ENCODE measurements at places on chromosomes 3 and 15.

GRCh38 chr3:81998139-81998755, 236.8 kb upstream of the GBE1 start:
- DNase-seq = no peak

DNA sequence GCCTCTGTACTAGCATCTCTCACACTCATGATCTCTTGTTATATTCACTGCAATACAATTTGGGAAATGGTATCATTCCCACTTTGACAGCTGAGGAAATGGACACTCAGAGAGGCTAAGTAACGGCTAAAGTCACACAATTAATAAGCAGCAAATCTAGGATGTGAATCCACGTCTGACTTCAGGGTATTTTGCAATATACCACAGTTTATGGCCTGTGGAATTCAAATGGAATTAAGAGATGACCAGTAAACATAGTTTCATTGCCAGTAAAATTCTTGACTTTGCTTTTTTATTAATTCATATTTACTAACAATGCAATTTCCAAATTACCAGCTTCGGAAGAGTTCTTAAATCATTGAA, 61.1 kb downstream of the CCNL1 start:
- peak; percentile 74 for DNase-seq

DNA sequence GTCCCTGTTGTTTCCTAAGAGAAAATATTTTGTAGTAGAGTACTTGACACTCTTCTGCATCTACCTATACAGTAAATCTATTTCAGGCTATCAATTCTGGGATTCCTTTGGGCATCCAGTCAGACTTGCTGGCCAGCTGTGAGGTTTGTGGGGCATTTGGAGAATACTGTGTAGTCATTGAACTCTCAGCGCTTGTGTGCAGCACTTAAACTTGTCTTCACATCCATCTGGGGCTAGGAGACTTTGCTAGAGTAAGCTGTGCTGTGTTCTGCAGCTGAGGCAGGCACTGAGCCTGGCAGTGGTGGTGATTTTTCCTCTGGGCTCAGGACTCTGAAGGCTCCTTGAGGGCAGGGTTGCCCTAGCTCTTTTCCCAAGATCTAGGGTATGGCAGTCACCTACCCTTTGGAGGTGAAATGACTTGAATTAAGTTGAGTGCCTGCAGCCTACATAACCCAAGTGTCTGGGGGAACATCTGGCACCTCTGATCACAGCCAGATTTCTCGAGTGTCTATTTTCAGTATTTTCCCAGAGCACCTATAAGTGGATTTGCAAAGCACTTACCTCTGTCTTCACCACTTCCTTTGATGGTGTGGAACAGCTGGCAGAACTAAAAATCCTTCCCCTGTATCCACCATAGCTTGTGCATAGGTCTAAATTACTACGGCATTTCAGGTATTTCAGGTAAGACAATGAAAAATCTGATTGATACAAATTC, 19.3 kb downstream of the CLSTN2 start:
- DNase-seq = no peak

DNA sequence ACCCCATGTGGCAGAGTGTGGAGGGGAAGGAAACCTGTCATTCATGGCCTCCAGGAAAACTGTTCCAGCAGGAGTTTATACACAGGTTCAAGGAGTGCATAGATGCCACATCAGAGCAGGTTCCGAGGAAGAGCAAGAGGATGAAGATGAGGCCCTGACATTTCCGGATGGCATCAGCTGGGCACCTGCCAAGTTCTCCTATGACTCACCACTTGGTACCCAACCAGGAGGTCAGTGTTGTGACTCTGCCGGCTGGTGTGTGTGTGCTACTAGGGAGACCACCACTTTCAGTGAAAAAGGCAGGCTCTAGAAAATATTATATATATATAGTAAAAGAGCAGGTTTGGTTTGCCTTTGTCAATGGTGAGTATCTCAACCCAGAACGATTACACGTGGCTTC, 69.3 kb downstream of the NTRK3 start:
- DNase-seq = no peak

GRCh38 chr15:49439678-49440395, 16.8 kb downstream of the FGF7 start:
- no peak for DNase-seq

DNA sequence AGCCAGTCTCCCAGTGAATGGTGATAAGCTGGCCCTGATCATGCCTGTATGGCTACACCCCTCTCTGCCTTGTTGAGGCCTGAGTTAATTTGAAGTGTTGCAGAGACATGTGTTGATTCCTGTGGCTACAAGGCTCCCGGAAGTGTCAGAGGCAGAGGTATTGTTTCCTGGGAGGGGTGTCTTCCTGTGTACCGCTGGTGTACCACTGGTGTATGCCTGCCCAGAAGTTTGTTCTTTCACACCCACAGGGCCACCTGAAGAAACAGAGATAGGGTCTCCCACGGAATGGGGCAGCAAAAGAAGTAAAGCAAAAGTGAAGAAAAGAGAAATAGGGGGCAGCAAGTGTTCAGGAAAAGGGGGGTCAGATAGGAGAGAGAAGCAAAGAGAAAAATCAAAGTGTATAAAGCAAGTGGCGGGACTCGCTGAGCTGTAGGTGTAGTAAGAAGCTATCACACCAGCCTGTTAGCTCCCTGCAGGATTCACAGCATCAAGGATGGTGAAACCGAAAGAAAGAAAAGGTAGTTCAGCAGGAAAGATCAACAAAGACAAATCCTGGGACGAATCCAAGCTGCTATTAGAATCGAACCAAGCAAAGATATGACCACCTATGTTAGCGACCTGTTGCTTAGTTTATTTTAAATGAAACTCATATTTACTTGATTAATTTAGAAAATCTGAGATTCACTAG, 36.6 kb upstream of the CD47 start:
- no peak for DNase-seq

- DNase-seq = no peak
Measured at GRCh38 chr15:40543082-40543481, 21.8 kb downstream of the CCDC32 start.

GRCh38 chr3:129313665-129314385, 35.2 kb downstream of the HMCES start:
- peak; percentile 14 for DNase-seq

- no peak for DNase-seq
Measured at GRCh38 chr3:131353016-131353877, 28.3 kb upstream of the NUDT16 start.

All from AG09309 (cell line).